Stimulated activated CD4-positive, alpha-beta T cell treated with anti-CD3 and anti-CD28 coated beads, Interleukin-2, amount 100 ng/mL, for 24 hours (primary cell): ENCODE measurements at places on chromosomes 16 and 17.

DNA sequence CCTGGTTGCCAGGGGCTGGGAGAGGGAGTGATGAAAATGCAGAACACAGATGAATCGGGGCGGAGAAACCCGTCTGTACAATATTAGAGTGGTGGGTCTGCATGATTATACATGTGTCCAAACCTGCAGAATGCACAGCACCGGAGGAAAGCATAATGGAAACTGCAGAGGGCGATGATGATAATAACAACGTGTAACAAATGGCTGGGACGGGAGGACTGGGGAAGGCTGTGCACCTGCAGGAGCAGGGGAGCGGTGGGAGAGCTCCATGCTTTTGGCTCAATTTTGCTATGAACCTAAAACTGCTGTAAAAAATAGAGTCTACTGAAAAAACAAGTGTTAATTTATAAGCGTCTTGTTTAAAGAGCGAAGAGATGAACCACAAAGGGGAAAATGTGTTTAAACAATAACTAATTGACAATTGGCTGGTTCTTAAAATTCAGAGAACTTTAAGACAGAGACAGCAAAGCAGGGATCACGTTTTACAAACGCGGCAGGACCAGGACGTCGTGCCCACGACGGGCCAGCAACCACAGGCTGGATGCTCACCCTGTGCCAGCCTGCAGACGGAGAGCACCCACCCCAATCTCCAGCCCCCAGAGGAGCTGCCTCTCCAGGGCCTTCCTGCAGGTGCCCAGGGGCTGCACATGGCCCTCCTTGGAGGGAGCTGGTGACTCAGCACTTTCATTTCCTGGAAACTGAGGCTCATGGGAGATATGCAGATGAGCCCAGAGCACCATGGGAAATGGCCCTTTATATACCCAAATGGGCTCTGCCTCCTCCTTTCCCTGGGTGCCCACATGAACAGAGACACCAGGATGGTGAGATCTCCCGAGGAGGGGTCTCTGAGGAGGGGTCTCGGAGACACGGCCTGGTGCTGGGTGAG, at the start of gene TEX19:
TEX19 (plus strand) TSS at position 783 of the 886 bp plus-strand sequence. CDS start 2,904 bp downstream, outside the sequence.
- DNase-seq, result no peak

DNA sequence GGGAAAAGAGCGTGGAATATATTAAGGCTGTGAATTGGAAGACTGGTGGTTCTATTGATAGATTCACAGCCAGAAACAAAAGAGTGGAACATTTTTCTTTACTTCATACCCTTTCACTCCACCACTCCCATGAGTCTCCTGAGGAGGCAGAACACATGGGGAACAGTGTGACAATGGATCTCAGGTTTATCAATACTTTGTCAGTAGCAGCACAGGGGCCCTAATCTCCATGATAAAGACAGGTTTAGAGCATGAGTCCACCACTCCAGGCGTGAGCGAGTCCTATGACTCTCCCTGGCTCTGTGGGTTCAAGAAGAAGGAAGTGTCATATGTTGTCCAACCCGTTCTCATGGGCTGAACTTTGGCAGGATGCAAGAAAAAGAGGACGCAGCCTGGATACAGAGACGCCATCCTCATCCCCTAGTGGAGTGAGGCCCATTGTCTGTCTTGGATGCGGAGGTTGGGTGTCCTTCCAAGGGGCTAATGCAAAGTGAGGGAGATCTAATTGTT, 361.2 kb downstream of the TMEM114 start:
- no peak for DNase-seq

DNA sequence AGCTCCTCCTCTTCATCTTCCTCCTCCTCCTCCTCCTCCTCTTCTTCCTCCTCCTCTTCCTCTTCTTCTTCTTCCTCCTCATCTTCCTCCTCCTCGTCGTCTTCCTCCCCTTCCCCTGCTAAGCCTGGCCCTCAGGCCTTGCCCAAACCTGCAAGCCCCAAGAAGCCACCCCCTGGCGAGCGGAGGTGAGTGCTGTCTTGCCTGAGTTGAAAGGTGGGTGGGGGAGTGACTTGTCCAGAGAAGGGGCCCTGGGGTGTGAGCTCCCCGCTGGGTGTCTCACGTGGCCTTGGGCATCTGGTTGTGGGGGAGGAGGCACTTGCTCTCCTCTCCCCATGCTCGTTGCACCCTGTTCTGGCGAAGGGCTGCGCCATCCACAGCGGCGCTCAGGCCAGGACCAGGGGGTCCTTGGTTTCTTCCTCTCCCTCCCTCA, 8.0 kb downstream of the ELOB start:
- no peak for DNase-seq

DNA sequence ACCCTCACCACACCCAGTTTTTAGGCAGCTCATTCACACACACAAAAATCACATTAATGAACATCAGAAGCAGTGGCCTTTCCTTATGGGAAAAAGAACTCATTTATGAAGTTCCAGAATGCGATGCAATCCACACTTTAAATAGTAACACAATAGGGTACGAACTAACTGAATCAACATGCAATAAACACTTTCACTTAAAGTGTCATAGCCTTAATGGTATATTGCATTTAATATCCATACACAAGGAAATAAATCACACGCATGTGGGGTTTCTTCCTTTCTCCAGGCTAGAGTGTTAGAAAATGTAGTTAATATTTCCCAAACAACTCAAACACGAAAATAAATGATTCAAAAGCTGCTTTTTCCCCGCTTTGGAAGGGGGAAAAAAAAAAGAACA, 19.7 kb downstream of the ADCY9 start:
- DNase-seq, result no peak

GRCh38 chr16:89316701-89317100, 99.2 kb downstream of the ZNF778 start:
- no peak for DNase-seq

DNA sequence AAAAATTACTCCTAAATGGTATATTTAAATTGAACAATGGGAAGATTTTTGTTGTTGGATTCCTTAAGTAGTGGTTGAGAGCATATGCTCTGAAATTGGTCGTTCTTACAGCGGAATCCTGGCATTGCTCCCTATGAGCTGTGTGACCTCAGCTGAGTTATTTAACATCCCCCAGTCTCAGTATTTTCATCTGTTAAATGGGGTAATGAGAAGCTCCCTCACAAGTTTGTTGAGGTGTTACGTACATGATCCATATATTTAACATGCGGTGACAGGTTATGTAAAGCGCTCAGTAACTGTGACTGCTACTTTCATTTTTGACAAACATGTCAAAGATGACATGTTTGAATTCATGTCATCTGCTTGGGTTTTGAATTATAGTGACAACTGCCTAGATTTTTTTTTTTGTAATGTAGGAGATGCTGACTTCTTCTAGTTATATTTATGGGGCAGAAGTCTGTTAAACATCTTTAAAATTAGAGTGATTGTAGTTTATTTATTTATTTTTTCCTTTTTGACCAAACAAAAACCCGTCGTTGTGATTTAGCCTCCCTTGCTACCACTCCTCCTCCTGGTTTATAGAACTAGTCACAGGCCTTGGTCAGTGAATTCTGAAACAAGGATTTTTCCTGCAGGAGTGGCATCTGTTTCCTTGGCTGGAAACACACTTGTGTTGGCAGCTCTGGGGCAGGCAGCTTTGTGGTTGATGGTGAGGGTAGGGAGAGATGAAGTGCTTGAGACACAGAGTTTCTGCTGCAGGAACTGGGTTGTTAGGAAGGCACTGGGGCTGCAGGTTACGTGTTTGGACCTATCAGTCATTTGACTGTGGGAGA, 268.8 kb downstream of the SNX29 start:
- no peak for DNase-seq

DNA sequence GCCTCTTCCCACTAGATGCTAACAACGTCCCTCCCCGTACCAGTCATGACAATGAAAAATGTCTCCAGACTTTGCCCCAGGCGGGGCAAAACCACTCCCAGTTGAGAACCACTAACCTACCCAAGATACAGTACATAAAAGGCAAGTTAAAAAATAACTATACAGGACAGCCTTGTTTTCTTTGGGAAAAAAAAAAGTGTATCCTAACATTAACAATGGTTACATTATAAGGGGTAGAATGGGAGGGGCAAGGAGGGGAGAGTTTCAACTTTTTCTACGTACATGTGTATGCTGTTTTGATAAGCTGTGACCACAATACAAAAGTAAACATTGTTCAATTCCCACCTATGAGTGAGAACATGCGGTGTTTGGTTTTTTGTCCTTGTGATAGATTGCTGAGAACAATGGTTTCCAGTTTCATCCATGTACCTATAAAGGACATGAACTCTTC, 94.9 kb downstream of the TOX3 start:
- DNase-seq, result no peak

DNA sequence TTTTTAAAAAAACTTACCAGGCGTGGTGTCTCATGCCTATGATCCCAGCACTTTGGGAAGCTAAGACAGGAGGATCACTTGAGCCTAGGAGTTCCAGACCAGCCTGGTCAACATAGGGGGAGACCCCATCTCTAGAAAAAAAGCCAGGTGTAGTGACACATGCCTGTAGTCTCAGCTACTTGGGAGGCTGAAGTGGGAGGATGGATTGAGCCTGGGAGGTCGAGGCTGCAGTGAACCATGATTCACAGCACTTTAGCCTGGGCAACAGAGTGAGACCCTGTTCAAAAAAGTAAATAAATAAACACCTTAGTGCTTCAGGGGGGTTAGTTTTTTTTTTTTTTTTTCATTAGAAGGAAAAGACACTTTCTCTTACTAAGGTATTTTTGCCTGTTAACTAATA, 58.9 kb upstream of the LRRC37A3 start:
- DNase-seq, result no peak

DNA sequence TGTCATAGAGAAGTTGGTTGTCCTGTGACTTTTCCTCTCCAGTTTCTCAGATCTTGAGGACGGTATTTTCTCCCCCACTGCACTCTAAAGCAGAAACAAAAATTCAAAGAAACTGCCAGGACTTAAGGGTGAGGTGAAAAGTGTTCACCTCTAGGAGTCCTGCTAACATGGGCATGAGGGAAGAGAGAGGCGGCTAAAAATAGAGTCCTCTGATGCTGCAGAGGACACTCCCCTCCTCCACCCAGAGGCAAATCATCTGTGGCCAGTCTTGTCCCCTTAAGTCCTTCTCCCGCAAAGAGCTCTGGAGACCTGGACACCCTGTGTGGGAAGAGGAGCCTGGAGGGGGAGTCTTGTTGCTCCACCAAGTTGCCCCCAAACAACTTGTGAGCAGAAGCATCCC, 4.7 kb upstream of the DDX19A start:
- DNase-seq, result no peak

- DNase-seq, result no peak
Observed at GRCh38 chr16:19837984-19838707, 46.5 kb downstream of the GPRC5B start.

DNA sequence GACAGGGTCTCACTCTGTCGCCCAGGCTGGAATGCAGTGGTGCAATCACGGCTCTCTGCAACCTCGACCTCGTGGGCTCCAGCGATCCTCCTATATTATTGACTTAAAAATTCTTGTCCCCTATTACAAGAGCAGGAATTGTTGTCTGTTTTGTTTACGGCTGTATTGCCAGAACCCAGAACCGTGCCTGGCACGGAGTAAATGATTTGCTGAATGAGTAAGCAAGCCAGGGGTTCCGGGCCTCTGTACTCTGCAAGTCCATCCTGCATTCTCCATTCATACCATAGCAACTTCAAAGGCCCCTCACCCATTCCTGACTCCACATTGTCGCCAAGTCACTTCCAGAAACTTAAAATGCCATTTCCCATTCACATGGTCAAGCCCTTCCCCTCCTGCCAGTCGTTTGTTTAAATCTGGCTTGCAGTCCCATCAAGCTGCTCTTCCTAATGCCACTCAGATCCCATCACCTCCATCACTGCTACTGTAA, 6.9 kb downstream of the ADCY9 start:
- no peak for DNase-seq

DNA sequence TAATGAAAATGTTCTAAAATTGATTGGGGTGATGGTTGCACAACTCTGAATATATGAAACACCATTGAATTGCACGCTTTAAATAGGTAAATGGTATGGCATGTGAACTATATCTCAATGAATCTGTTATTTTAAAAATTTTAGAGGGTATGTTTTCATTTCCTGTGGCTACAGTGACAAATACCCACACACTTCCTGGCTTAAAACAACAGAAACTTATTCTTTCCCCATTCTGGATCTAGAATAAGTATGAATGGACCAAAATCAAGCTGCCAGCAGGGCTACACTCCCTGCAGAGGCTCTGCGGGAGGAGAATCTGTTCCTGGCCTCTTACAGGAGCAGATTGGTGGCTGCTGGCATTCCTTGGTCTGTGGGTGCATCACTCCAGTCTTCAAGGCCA, 11.3 kb upstream of the PECAM1 start:
- no peak for DNase-seq

DNA sequence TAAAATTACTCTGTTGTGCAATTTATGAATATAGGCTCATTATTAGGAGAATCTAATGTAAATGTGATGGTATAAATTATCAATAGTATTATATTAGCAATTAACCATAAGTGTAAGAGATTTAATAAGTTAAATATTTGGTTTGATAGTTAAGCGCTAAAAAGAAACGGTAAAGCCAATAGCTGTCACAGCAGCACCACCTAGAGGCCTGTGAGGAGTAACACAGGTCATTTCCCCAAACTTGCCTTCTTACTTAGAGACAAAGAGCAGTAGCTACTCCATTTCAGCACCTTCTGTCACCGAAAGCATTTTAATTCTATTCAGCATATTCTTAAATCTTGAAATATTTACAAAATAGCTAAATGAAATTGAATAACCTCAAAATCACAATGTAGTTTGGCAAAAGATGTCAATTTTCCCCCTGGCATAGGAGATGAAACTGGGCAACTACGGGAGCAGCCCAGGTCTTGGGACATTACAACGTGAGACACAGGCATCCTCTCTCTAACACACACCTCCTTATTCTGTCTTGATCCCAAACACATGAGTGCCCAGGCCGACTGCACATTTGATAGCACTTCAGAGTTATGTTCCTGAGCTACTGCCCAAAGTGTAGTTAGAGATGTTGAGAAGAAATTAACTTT, 14.3 kb upstream of the DYNLRB2 start:
- peak; percentile 68 for DNase-seq

DNA sequence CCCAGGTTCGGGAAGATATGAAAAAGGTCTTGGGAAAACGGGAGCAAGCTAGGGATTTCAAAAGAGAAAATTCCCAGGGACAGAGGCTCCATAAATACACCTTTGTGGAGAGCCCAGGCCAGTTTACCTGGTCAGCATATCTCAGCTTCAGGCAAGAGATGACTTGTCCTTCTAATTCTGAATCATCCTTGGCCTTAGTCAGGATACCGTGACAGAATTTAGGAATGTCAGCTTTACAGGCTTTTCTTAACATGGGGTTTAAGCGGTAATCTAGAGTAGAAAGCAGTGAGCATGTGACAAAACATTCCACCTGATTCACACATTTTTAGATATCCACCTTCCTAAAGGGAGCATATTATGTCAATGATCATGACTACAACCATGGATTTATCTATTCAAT, 41.1 kb upstream of the CLEC18B start:
- DNase-seq, result no peak

GRCh38 chr16:65757064-65757463, 609.4 kb upstream of the CDH5 start:
- DNase-seq, result no peak

DNA sequence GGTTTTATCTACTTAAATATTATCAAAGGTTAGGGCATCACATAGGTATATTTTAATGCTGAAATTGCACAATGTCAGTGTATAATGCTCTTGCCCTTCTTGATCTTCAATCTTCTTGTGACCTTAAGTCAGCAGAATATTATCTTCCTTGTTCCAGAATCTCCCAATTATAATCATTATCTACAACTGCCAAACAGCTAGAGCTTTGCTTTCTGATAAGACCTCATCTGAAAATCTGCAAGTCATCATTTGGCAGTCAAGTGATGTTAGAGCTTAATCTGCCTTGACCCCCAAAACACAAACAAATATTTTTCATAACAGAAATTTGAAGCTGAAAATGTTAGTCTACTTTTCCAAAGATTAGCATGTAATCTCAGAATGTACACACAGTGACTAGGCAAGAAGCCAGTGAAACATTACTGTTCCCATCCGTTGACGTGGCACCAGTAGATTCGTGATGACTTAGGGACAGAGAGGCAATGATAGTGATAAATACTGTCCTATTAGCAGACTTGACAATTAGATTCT, 19.8 kb downstream of the REXO5 start:
- no peak for DNase-seq
